Skeletal muscle cell (primary cell): ENCODE measurements at places on chromosomes 7 and 10.
A peak's percentile ranks its signal among the peaks of the same experiment; 100 is the strongest.

- DNase-seq, result peak; percentile 58
Observed at GRCh38 chr10:89062861-89063260, 72.3 kb downstream of the FAS start.

GRCh38 chr7:42628054-42628453 lies 283.8 kb downstream of the C7orf25 start:
- DNase-seq, result no peak

DNA sequence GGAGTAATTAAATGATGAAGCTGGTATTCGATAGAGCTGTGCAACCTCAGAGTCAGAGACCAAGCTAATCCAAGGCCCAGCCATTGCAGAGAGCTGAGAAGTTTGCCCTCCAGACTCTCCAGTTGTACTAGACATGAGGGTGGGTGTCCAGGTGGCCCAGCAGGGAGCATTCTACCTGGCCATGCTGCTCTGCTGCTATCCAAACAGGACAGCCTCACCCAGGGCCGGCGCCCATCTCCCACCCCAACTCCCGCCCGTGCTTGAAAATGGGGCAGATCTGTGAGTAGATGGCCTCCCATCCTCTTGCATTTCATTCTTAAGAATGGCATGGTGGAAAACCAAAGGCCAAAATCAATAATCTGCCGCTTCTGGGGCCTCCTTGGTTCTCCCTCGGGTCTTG lies 124.2 kb downstream of the TCERG1L start:
- DNase-seq, result no peak

GRCh38 chr10:96047004-96047649 lies 3.7 kb downstream of the CCNJ start:
- no peak for DNase-seq

GRCh38 chr7:123599766-123600165 lies 1.9 kb upstream of the ASB15 start:
- DNase-seq, result no peak

DNA sequence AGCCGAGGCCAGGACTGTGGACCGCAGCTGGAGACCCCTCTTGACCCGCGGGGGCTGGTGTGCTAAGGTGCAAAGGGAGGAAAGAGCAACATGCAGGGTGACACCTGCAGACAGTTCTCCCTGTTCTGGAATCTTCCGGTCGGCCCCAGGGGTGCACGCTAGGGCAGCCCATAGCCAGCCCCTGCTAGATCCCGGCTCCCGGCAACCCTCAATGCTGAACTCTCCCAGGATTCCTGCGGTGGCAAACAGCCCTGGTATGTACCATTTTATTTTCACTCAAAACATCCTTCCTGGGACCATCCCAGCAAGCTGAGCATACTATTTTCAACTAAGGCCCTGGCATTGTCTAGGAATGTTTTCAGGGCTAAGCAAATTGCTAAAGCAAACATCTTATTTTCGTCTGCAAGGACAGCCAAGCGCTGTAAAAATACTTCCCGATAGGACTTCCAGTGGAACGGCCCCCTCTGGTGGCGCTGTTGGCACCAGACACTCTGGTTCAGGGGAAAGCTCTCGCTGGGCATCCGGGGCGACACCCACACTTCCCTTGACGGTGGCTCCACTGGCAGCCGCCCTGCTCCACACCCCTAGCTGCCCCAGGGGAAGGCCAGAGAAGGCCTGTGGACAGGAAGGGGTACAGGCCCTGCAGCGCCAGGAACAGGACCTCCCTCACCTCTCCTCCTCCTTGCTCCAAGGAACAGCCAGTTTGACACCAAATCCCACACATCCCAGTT lies 99.4 kb downstream of the CTBP2 start:
- DNase-seq, result no peak

GRCh38 chr7:124907490-124907889 lies 22.1 kb downstream of the POT1 start:
- DNase-seq, result no peak

GRCh38 chr7:133975130-133975529 lies 152.0 kb upstream of the LRGUK start:
- no peak for DNase-seq

DNA sequence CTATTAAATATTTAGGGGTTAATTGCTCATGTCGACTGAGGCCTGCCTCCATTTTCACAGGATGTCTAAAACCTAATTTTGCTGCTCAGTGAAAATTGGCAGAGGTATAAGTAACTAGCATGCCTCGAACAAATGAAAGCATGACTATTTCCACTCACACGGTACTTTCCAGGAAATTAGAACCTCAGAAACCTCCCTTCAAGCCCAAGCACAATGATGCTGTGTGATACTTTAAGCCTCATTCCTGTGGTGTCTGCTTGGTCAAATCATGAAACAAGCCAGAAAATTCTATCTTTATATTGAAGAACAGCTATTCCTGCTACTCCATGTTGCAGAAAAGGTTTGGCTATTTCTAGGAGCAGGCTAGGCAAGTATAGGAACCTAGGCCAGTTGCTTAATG lies 203.0 kb downstream of the SORCS3 start:
- DNase-seq, result no peak

DNA sequence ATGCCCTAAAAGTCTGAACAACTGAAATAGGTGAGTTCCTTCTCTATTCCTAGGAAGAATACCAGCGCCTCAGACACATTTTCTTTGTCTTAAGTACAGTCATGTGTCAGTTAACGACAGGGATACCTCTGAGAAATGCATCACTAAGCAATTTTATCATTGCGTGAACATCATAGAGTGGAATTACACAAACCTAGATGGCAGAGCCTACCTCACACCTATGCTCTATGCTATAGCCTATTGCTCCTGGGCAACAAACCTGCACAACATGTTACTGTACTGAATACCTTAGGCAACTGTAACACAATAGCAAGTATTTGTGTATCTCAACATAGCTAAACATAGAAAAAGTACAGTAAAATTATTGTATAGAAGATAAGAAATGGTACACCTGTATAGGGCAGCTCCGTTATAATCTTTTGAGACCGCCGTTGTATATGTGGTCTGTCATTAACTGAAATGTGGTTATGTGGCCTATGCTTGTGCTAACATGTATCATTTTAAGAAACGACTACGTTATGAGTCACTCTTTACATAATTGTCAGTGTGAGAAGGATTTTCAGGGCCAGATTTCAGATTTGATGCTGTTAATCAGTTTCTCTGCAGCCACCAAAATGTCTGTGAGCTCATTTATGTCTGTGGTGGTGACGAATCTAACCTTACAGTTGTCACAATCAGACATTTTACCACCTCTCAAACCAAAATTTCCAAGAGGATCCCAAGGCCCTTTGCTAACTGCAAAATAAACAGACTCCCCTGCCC lies 66.1 kb upstream of the STK17A start:
- no peak for DNase-seq

- DNase-seq, result no peak
Observed at GRCh38 chr10:103066141-103067098, 126.7 kb downstream of the NT5C2 start.

- no peak for DNase-seq
Observed at GRCh38 chr10:70190102-70190501, 19.8 kb upstream of the SAR1A start.

DNA sequence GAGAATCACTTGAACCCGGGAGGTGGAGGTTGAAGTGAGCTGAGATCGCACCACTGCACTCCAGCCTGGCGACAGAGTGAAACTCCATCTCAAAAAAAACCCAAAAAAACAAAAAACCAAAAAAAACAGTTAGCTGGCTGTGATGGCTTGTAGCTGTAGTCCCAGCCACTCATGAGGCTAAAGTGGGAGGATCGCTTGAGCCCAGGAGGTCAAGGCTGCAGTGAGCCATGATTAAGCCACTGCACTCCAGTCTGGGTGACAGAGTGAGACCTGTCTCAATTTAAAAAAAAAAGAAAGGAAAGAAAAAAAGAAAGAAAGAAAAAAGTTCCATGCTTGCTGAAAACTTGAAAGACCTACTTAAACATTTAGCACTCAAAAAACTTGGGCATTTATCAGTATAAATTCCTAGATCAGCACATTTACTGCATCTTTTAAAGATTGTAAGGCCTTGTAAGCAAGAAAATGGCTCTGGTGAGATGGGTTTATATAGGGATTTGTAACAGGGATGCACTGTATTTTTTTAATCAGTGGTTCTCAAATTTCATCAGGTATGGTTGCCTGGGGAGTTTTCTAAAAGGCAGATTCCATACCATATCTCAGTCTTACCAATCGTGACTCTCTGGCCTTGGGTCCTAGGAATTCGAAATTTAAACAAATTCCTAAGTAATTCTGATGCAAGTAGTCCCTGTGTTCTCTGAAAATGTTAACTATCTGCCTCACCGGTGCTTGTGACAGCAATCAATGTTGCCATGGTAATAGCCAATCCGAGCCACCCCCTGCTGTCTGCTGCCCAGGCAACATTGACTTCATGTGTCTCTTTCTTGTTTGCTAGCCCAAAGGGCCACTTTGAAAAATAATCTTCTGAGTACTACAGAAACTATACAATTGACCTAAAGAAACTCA lies 11.5 kb upstream of the NT5C2 start:
- DNase-seq, result no peak

DNA sequence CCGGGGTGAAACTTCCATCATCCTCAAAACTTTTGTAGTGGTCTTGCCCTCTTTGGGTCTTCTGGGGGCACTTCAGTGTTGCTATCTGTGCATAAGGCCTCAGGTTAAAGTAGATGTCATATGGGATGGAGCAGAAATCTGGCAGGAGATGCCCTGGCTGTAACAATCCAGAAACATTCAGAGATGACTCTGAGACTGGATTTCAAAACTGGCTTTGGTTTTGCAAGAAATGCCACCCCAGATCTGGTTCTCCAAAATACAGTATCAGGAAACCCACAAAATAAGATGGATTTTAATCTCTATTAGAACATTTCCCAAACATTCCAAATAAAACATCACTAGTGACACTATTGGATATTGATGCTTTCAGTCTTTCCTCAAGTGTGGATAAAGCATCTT lies 191.5 kb downstream of the REEP3 start:
- no peak for DNase-seq

GRCh38 chr7:37982423-37982822 lies 62.0 kb downstream of the EPDR1 start:
- no peak for DNase-seq

DNA sequence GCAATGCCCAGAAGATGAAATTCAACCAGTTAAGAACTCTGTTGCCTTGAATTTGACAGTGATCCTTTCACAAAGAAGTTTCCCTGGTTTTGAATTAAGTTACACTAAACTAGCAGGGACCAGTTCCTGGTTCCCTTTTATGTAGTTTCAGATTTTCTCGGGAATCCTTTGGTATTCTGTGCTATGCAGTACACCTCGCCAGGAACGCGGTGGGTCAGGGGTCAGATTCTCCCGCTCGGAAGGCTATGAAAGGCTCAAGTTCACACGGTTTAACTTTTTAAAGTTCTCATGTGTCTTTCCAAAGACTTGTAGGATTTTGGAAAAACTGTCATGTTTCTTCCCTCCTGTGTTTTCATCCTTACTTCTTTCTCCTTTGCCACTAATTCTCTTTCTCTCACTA lies 104.7 kb upstream of the PRR15 start:
- DNase-seq, result no peak

- DNase-seq, result no peak
Observed at GRCh38 chr10:13776861-13777311, 190.1 kb downstream of the PRPF18 start.

GRCh38 chr10:103599211-103599610 lies 105.7 kb downstream of the NEURL1 start:
- no peak for DNase-seq
